A172 (cell line): ENCODE measurements at places on chromosomes 16 and 17.

- no peak for DNase-seq
Observed at GRCh38 chr16:29811896-29812665, at the start of gene PRRT2. Gene PRRT2 (plus strand): TSS chr16:29812193. CDS start chr16:29813055, 862 bp downstream.

DNA sequence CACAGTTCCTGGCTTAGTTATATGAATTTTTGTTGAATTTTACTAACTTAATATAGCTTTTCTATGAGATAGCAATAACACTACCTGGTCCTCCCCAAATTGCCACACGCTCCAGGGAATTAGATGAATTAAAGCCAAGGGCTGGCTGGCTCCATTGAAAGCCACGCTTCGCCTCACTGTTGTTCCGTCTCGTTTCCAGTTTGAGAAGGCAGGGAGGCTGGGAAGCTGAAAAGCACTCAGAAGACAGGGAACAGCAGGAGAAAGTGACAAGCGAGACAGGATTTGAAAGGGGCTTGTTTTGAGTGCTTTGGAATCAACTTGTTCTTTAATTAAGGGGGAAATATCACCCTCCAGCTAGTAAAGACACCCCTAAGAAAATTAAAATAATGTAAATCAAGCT, 425.3 kb downstream of the CA10 start:
- DNase-seq, result no peak

- no peak for DNase-seq
Observed at GRCh38 chr17:79428988-79429387, 181.9 kb downstream of the RBFOX3 start.

- DNase-seq, result no peak
Observed at GRCh38 chr17:67517325-67517724, 140.2 kb downstream of the PITPNC1 start.

DNA sequence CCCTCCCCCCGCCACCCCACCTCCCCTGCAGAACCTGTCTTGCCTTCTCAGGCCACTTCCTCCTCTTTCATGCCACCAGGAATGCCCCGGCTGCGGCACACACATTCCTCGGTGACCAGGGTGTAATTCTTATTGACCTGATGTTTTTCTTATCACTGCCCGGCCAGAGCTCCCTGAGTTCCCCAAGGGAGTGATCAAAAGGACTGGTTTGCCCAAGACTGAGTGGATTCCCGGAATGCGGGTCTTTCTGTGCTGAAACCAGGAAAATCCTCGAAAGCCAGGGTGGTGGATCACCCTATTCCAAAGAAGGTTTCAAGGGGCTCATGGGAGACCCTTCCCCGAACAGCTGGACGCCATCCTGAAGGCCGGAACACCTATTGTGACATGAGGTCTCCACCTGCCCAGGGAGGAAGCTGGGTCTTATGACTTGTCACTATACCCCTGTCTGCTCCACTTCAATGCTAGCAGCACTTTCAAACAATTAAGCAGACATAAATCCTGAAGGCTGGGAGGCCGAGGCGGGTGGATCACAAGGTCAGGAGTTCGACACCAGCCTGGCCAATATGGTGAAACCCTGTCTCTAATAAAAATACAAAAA, 53.0 kb upstream of the RPL38 start:
- no peak for DNase-seq

DNA sequence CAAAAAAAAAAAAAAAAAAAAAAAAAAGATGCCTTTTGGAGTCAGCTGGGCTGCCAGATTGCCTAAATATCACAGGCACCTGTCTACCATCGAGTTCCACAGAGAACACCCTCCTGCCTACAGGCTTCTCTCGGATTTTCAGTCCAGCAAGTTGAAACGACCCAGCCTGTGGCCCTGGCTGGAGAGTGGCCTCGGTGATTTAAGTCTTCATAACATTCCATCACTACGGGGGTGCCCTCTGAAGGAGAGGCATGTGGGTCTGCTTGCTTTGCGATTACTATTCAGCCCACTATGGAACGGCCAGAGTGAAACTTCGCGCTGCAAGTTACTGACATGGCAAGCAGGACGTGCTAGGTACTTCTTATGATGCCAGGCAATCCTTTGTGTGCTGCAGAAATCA, 42.8 kb downstream of the MARCHF10 start:
- no peak for DNase-seq
